ENCODE measurements at places on chromosomes 7 and 10.

DNA sequence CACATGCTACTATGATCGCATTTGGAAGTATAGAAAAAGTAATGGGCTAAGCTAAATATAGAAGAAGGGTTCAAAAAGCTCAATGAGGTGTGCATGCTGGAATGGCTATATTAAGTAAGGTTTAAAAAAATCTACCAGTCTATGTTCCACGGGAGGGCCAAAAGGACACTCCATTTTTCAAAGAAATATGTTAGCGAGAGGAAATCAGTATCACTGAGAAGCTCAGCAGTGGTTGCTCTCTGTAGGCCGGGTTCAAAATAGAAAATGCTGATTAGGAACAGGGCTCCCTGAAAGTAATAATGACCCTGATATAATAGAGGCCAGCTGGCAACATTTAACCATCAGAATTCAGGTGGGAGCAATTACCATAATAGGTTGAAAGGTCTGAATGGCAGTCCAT, 224.5 kb upstream of the SEMA3E start:
- no peaks in the 10 kb centered on the region for H3K36me3 ChIP-seq
- no peak overlapping the region for H3K4me3 ChIP-seq
- H3K27me3 ChIP-seq = no peaks in the 10 kb centered on the region
- no peak for DNase-seq

DNA sequence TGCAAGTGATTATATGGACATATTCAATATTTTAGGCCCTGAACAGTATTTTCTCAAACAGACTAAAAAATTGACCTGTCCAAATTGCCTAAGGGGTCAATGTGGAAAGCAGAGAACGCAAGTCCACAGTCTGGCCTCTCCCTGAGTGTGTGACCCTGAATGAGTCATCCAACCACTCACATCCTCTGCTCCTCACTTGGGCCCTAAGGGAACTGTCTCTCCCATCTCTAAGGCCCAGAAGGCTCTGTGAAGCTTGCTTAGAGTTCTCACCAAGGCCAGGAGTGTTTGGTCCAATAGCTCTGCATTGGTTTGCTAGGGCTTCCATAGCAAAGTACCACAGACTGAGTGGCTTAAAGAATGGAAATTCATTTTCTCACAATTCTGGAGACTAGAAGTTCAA, 155.1 kb downstream of the LSM5 start:
- no peaks in the 10 kb centered on the region for H3K36me3 ChIP-seq
- no peak for DNase-seq
- H3K4me3 ChIP-seq = no peak overlapping the region
- no peak overlapping the region for H3K27ac ChIP-seq

GRCh38 chr7:151728746-151729145, 148.2 kb downstream of the PRKAG2 start:
- H3K27me3 ChIP-seq = no peaks in the 10 kb centered on the region
- DNase-seq = no peak
- peaks cover 11% of the 10 kb centered on the region for H3K4me1 ChIP-seq
- no peak overlapping the region for H3K27ac ChIP-seq
- H3K36me3 ChIP-seq = no peaks in the 10 kb centered on the region
- no peak overlapping the region for H3K4me3 ChIP-seq

- no peak overlapping the region for H3K4me3 ChIP-seq
- no peaks in the 10 kb centered on the region for H3K4me1 ChIP-seq
- no peak overlapping the region for H3K27ac ChIP-seq
Observed at GRCh38 chr10:66852811-66853210, 73.0 kb upstream of the LRRTM3 start.

- no peaks in the 10 kb centered on the region for H3K27me3 ChIP-seq
- H3K36me3 ChIP-seq = no peaks in the 10 kb centered on the region
- no peak overlapping the region for H3K27ac ChIP-seq
- H3K4me1 ChIP-seq = no peaks in the 10 kb centered on the region
- no peak for DNase-seq
Observed at GRCh38 chr7:80334196-80334595, 177.7 kb downstream of the GNAT3 start.

DNA sequence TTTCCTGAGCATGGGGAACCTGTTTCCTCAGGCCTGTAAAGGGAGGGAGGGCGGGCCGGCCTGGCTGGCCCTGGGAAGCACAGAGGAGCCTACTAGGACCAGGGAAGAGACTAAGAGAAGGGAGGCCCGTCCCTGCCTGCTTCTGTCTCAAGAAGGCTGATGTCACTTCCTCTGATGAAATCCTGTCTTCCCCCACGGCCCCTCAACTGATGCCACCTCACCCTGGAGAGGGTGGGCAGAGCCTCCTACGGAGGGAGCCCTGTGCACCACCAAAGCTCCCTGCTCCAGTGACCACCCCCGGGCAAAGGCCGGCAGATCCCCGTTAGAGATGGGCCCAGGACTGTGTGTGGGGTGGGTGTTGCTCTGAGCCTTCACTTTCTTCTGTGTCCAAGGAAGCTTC, 1.0 kb upstream of the PILRA start:
- H3K4me3 ChIP-seq = no peak overlapping the region
- no peaks in the 10 kb centered on the region for H3K27me3 ChIP-seq
- DNase-seq = peak; percentile 76
- H3K27ac ChIP-seq = peak overlapping the region; percentile 75
- H3K36me3 ChIP-seq = no peaks in the 10 kb centered on the region

GRCh38 chr7:45980181-45980905, 59.3 kb upstream of the IGFBP3 start:
- peaks cover 13% of the 10 kb centered on the region for H3K4me1 ChIP-seq
- no peak for DNase-seq
- no peak overlapping the region for H3K4me3 ChIP-seq
- no peaks in the 10 kb centered on the region for H3K36me3 ChIP-seq
- H3K27me3 ChIP-seq = no peaks in the 10 kb centered on the region

- no peaks in the 10 kb centered on the region for H3K36me3 ChIP-seq
- DNase-seq = peak; percentile 37
- no peak overlapping the region for H3K27ac ChIP-seq
- peaks cover 5% of the 10 kb centered on the region for H3K27me3 ChIP-seq
- H3K4me1 ChIP-seq = no peaks in the 10 kb centered on the region
- no peak overlapping the region for H3K4me3 ChIP-seq
Observed at GRCh38 chr10:130043491-130043890, 67.1 kb downstream of the C10orf143 start.

DNA sequence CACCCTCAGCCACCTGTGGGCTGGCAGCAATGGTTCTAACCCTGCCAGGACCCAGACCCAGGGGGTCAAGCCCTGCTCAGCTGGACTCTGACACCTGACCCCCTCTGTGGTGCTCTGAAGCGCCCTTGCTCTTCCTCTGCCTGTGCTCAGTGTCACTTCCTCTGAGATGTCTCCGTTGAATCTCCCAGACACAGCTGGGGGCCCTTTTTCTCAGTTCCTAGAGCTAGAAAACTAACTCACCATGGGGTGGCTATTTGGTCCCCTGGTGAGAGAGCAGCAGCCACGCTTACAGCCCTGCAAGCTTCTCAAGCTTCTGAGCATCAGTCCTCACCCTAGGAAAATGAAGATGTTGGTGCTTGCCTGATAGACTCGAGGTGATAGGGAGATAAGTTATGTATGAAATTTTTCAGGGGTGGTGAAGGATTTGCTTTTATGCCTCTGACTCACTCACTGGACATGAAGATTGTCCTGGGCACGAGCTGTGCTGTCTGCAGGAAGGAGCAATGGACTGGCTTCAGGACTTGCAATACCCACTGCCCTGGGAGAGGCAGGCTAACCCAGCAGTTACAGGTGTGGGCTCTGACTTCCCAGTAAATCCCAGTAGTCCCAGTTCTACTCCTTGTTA, 29.6 kb downstream of the COL13A1 start:
- H3K27me3 ChIP-seq = no peaks in the 10 kb centered on the region
- DNase-seq = no peak
- H3K4me3 ChIP-seq = no peak overlapping the region

- H3K36me3 ChIP-seq = peaks cover 14% of the 10 kb centered on the region
- no peaks in the 10 kb centered on the region for H3K4me1 ChIP-seq
- no peak overlapping the region for H3K27ac ChIP-seq
- H3K27me3 ChIP-seq = no peaks in the 10 kb centered on the region
- no peak for DNase-seq
- no peak overlapping the region for H3K4me3 ChIP-seq
Observed at GRCh38 chr7:30493228-30493627, 11.4 kb downstream of the GGCT start.

DNA sequence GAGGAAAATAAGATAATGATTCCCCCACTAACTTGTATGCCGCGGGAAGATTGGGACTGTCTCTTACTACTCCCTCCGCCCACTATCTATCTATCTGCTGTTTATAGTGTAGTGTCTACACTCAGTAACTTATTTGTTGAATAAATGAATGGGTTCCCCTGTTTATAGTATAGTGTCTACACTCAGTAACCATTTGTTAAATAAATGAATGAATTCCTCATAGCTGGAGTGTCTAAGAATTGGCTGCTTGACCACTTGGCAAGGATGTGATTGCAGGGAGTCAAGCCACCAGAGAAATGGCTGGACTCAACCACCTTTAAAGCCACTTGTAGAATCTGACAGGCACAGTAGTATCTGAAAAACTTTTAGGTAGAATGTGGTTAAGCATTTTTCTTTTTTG, 147.1 kb downstream of the TRIL start:
- no peak overlapping the region for H3K27ac ChIP-seq
- DNase-seq = no peak
- H3K4me3 ChIP-seq = no peak overlapping the region
- H3K27me3 ChIP-seq = no peaks in the 10 kb centered on the region
- H3K36me3 ChIP-seq = no peaks in the 10 kb centered on the region

- peak overlapping the region; percentile 48 for H3K27ac ChIP-seq
- no peaks in the 10 kb centered on the region for H3K27me3 ChIP-seq
Observed at GRCh38 chr10:60828489-60828852, 50.2 kb downstream of the CDK1 start.

DNA sequence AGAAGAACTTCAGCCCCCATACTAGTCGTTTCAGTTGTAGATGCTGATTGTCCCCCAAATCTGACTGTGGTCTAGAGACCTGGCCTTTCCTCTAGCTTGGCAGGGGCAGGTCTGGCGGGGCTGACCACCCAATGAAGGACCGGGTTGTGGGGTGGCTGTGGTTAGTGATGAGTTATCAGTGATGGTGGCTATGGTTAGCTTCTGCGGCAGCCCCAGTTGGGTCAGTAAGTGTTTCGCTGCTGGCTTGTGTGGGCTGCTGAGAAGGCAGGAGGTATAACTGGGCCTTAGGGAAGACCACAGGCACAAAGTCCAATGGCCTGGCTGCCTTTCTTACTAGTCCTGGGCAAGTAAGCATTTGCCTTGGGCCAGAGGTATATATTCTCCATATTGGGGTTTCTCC, 21.3 kb downstream of the VWA2 start:
- H3K36me3 ChIP-seq = no peaks in the 10 kb centered on the region
- peaks cover 26% of the 10 kb centered on the region for H3K4me1 ChIP-seq
- H3K27ac ChIP-seq = no peak overlapping the region
- H3K4me3 ChIP-seq = no peak overlapping the region
- DNase-seq = peak; percentile 23

DNA sequence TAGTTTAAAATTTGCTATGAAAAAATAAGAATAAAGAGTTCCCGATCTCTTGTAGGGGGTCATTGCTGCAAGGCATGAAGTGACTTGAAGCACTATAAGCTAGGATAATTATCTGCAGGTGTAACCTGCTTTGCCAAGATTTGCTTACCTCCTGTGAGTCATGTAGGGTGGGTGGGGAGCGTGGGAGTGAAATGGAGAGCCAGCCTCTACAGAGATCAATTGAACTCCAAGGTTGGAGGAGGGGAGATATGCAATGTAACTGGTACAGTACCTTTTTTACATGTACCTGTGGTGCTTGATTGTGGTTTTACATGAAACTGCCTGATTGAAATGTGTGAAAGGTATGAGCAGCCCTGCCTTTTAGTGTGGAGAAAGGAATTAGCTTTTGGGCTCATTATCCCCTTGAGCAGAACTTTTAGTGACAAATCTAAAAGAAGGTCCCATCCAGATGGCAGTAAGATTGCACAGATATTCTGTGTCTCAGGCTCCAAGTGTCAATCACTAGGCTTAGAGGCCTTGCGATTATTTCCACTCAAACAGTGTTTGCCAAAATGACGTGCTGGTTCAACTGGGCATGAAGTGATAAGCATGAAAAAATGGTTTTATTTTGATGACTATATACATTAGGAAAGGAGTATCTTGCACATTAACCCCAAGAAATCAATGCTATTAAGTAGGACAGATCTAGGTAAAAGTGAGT, 138.6 kb upstream of the GRB10 start:
- no peak overlapping the region for H3K4me3 ChIP-seq
- no peak for DNase-seq
- no peaks in the 10 kb centered on the region for H3K4me1 ChIP-seq
- no peaks in the 10 kb centered on the region for H3K36me3 ChIP-seq
- no peaks in the 10 kb centered on the region for H3K27me3 ChIP-seq
- H3K27ac ChIP-seq = no peak overlapping the region

GRCh38 chr7:131302446-131302845, 25.2 kb upstream of the MKLN1 start:
- H3K27me3 ChIP-seq = no peaks in the 10 kb centered on the region
- no peaks in the 10 kb centered on the region for H3K36me3 ChIP-seq
- no peak overlapping the region for H3K27ac ChIP-seq
- H3K4me1 ChIP-seq = no peaks in the 10 kb centered on the region
- no peak for DNase-seq

DNA sequence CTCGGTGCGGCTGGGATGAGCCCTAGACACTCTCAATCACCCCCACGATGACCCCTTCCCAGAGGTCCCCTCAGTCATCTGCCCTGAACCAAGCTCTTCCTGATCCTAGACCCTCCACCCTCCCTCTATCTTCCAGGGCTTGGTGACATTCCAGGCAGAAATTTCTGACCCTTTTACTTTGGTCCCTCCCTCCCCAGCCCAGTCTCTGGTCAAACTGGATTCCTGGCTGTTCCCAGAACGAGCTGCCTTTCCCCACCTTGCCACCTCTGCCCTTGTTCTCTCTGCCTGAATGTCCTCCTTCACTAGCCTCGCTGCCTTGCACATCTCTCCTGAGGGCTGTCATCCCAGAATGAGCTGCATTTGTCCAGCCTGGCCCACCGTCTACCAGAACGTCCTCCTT, 1.3 kb upstream of the CLDN4 start:
- DNase-seq = no peak
- no peaks in the 10 kb centered on the region for H3K27me3 ChIP-seq
- peaks cover 10% of the 10 kb centered on the region for H3K4me1 ChIP-seq
- H3K4me3 ChIP-seq = no peak overlapping the region

GRCh38 chr7:152607007-152607406, 68.9 kb downstream of the XRCC2 start:
- no peak for DNase-seq
- no peaks in the 10 kb centered on the region for H3K27me3 ChIP-seq

- no peak for DNase-seq
- H3K4me1 ChIP-seq = peaks cover 15% of the 10 kb centered on the region
- H3K27me3 ChIP-seq = peaks cover 25% of the 10 kb centered on the region
- no peak overlapping the region for H3K27ac ChIP-seq
Observed at GRCh38 chr10:70445718-70446657, 4.5 kb upstream of the NODAL start.

GRCh38 chr7:49497471-49497870, 276.0 kb upstream of the VWC2 start:
- no peak for DNase-seq
- no peak overlapping the region for H3K27ac ChIP-seq
- H3K4me3 ChIP-seq = no peak overlapping the region
- no peaks in the 10 kb centered on the region for H3K4me1 ChIP-seq
- no peaks in the 10 kb centered on the region for H3K27me3 ChIP-seq

- peaks cover 28% of the 10 kb centered on the region for H3K36me3 ChIP-seq
- DNase-seq = no peak
- H3K4me1 ChIP-seq = peaks cover 31% of the 10 kb centered on the region
- H3K4me3 ChIP-seq = no peak overlapping the region
Observed at GRCh38 chr10:100282907-100283306, 3.6 kb downstream of the BLOC1S2 start.

Data from upper lobe of right lung (tissue), 1 donor.